ENCODE measurements at places on chromosomes 5 and 9. TPM values are rescaled to one million over a fixed set of nuclear protein-coding genes. Genes with fewer than 3 reads are reported as not detected.

DNA sequence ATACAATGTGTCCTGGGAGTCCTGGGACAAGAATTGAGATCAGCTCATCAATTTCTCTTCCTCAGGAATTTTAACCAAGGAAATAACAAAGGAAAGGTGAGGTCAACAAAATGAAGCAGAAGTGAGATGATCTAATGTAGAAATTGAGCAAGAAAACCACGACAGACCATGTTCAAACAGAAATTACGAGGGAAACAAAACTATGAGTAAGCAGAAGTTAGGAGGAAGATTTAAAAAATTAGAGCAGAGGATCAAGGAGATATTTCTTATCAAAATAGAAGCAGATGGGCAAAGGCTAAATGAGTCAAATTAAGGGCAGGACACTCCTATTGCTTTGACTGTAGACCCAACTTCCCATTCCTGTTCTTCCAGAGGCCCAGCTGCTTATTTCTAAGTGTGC lies 97.4 kb downstream of the HINT1 start:
- DNase-seq: no peak

DNA sequence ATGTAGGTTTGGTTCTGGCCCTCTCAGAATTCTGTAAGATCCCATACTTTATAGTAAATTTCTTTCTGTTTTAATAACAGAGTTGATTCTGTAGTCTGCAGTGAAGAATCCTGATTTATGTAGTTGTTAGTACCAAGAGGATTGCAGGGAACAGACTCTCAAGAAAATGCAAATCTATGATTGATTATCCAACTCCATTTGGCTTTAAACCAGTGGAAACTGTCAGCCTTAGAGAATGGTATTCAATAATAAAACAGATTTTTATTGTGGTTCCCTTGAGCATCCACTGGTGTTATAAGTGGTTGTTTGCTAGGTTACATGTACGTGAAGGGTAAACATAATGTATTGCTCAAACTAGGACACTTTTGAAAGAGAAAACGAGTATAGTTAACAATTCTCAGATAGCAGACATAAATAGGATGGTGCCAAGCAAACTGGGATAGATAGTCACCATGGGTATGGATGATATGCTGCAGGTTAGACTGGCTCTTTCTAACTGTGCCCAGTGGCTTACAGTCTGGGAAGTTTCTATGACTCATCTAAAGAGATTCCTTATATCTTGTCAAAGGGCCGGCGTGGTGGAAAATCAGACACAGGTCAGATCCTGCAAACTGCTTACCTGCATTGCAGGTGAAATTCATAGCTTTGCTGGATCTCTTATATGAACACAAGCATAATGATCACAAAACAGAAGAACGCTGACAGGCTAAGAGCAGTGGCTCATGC lies 41.7 kb upstream of the RPS23 start:
- DNase-seq: no peak

The TXN gene
- 81.4 TPM for total RNA-seq

GRCh38 chr5:89707891-89708290 lies 701.7 kb downstream of the CETN3 start:
- DNase-seq: no peak

The HACD4 gene
- 0.32 TPM for total RNA-seq

DNA sequence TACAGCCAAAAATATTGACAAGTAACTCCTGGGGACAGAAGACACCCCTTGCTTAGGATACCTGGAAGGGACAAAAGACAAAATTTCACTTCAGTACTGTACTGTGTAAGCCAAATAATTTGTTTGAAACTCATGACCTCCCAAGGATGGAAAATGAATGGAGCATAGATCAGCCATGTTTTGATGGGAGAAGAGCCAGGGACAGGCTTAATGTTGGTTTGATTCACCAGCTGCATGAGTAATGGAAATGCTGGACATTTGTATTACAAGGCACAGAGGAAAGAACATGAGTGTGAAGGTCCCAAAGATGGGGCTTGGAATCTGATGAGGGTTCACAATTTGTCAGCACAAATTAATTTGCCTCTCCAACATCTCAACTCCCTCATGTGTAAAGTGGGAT lies 122.8 kb downstream of the ENC1 start:
- no peak for DNase-seq

- no peak for DNase-seq
These were observed 287.6 kb downstream of the KDM4C start for GRCh38 chr9:7045361-7045760.

The ADAMTSL1 gene
- 0.51 TPM for total RNA-seq

DNA sequence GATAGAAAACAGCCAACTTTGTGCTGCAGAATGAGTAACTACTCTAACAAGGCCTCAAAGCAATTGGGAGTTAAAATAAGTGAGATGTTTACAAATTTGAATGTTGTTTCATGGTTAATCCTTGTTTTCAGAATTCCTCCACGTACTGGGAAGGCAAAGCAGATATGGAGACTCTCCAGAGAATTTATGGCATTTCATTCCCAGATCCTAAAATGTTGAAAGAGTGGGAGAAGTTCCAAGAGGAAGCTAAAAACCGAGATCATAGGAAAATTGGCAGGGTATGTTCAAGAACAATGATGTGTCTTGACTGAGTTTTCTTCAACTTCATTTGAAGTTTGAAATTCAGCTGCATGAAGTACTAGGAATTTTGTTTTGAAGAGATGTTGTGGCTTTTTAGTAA lies 16.4 kb downstream of the TARS1 start:
- DNase-seq: no peak

- no peak for DNase-seq
These were observed 52.6 kb downstream of the INIP start for GRCh38 chr9:112665347-112665746.

DNA sequence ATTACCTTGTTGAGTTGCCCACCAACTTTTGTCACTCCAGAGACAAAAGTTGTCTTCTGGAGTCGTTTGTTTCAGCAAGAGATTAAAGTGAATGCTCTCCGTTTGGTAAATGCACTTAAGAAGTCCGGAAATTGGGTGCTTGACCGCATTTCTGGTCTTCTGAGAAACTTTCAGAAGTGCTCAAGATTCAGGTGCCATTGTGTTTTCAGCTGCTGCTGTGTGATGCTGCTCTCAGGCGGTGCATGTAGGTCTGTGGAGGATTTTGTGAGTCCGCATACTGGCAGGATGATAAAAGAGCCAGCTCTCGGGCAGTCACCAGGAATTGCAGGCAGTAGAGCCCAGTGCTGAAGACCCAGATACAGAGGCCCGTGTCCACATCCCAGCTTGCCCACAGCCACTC lies 5.9 kb upstream of the NFIL3 start:
- DNase-seq: no peak

GRCh38 chr9:126166866-126167265 lies 159.8 kb upstream of the MVB12B start:
- no peak for DNase-seq

Data from psoas muscle (tissue), 8 donors.